ENCODE measurements at places on chromosomes 11 and 22. TPM values are rescaled to one million over a fixed set of nuclear protein-coding genes. Genes with fewer than 3 reads are reported as not detected.
A peak's percentile ranks its signal among the peaks of the same experiment; 100 is the strongest.

- DNase-seq = peak; percentile 83
- no peaks in the 10 kb centered on the region for H3K27me3 ChIP-seq
- H3K36me3 ChIP-seq = peaks cover 42% of the 10 kb centered on the region
- H3K4me1 ChIP-seq = peaks cover 31% of the 10 kb centered on the region
- H3K27ac ChIP-seq = peak overlapping the region; percentile 99
- peak overlapping the region; percentile 91 for H3K4me3 ChIP-seq
Observed at GRCh38 chr22:42080287-42080686, 787 bp downstream of the SMDT1 start.

Gene MUC15
- 0.17 TPM for total RNA-seq

- no peak overlapping the region for H3K4me3 ChIP-seq
- no peaks in the 10 kb centered on the region for H3K27me3 ChIP-seq
- H3K27ac ChIP-seq = no peak overlapping the region
- H3K36me3 ChIP-seq = peaks cover 82% of the 10 kb centered on the region
Observed at GRCh38 chr22:36317658-36318271, 64.8 kb downstream of the APOL1 start.

GRCh38 chr22:20565079-20565734, 57.8 kb downstream of the MED15 start:
- DNase-seq = no peak
- no peak overlapping the region for H3K27ac ChIP-seq
- H3K36me3 ChIP-seq = peaks cover 66% of the 10 kb centered on the region

- H3K27me3 ChIP-seq = no peaks in the 10 kb centered on the region
- H3K4me1 ChIP-seq = no peaks in the 10 kb centered on the region
- no peaks in the 10 kb centered on the region for H3K36me3 ChIP-seq
- no peak overlapping the region for H3K27ac ChIP-seq
- no peak for DNase-seq
Observed at GRCh38 chr11:15473954-15474837, 359.5 kb downstream of the INSC start.

Gene MPZL2
- 19.5 TPM for total RNA-seq

DNA sequence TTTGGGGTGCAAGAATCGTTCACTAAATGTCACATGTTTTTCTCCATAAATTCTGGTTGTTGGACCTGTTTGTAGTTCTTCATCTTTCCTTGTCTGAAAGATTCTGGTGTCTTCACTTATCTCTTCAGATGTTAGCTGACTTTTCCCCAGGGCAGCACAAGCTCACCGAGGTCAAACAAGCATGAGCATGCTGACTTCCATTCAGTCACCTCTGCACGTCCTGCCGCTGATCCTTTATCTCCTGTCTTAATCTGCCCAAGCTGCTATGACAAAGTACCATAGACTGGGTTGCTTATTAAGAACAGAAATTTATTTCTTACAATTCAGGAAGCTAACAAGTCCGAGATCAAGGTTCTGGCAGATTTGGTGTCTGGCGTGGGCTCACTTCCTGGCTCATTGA, 800.6 kb downstream of the NTM start:
- H3K4me1 ChIP-seq = no peaks in the 10 kb centered on the region
- H3K36me3 ChIP-seq = no peaks in the 10 kb centered on the region
- H3K27ac ChIP-seq = no peak overlapping the region

DNA sequence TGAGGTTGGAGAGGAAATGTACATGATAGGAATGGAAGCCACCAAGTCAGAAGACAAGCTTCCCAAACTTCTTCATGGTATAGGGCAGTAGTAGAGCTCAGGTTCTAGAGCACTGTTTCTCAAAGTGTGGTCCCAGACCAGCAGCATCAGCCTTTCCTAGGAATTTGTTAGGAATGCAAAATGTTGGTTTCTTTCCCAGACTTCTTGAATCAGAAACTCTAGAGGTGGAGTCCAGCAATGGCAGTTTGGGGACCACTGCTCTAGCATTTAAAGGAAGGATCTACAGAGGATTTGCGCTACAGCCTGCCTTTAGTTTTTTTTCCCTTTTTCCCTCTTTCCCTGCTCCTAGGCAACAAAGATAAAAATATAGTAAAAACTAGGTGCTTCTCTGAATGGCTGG, 17.0 kb upstream of the MMP12 start:
- no peaks in the 10 kb centered on the region for H3K27me3 ChIP-seq
- no peak overlapping the region for H3K4me3 ChIP-seq
- H3K27ac ChIP-seq = no peak overlapping the region
- no peaks in the 10 kb centered on the region for H3K36me3 ChIP-seq
- H3K4me1 ChIP-seq = no peaks in the 10 kb centered on the region
- DNase-seq = no peak

Gene TYMP
- 12.8 TPM for total RNA-seq

Gene JHY
- total RNA-seq = 14.8 TPM

Measured in spinal cord (tissue), 10 donors.